ENCODE measurements at places on chromosomes 13 and 19.
A peak's percentile ranks its signal among the peaks of the same experiment; 100 is the strongest.

GRCh38 chr13:89940383-89940782 is 1407.1 kb upstream of the MIR17HG start:
- no peak for DNase-seq

GRCh38 chr13:44540761-44541434 is 35.2 kb downstream of the TSC22D1 start:
- no peak for DNase-seq

DNA sequence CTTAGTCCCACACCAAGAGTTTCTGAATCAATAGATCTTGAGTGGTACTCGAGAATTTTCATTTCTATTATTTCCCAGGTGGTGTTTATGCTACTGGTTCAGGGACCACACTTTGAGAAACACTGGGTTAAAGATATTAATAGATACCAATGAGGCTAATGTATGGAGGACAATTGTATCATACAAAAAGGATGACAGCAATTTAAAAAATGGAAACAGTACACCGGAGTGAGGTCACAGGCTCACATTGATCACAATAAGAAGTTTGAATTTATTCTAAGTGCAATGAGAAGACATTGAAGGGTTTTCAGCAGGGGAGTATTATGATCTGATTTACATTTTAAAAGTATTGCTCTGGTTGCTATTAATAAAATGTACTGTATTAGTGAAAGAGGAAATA is 488.3 kb downstream of the PCDH17 start:
- no peak for DNase-seq

DNA sequence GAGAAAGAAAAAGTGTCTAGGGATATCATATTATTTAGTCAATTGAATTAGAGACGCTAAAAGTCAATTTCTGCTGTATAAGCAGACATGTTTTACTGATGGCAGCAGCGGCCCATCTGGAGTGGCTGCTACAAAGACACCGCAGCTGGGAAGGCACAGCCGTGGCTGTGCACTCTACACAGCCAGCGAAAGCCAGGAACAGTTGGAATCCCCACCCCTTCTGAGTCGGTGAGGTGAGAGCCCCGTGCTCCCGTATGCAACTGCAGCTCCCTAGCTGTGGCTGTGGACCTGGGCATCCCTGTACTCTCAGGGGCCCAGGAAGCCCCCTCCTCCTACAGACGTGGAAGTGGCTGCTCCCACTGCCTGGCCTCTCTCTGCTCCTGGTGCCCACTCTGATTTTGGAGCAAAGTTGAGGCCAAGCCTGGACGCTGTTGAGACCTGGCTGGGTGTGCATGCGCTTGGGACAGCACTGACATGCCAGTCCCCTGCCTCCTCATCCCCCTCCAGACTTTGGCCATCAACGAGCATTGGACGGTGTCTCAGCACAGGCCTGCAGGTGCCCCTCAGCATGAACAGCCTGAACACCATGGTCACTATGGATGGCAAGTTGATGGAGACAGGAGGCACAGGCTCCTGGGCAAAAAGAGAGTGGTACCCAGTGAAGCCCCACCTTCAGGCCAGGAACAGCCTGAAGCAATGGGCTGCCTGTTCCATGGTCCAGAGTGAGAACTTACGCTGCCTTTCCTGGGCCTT is 944.0 kb upstream of the MIR17HG start:
- DNase-seq: no peak

GRCh38 chr19:10920781-10921180 is 7.7 kb downstream of the YIPF2 start:
- no peak for DNase-seq

DNA sequence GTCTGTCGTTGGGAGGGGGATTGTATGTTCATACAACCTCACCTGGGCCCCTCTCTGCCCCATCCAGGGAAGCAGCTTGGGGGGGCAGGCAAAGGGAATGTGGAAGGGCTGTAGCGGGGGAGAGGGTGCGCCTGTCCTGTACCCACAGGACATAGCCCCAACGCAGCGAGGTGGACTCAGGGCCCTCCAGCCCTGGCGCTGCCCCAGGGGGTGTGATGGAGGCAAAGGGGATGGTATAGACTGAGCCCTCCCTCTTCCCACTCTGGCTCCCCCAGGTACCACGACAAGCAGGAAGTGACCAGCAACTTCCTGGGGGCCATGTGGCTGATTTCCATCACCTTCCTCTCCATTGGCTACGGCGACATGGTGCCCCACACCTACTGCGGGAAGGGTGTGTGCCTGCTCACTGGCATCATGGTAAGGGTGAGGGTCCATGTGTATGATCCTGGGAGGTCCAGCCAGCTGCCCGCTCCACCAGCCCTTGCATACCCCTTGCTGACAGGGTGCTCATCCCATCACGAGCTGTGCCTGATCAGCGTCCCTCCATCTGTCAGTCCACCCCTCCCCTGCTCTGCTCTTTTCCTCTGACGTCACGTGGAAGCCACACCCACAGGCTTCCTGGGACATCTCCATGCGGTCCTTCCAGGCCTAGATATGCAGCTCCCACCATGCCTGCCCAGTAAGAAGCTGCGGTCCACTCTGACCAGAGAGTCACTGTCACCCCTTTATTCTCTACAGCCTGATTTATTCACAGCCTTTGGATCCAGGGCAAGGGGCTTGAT is 18.3 kb downstream of the KCNN1 start:
- no peak for DNase-seq

DNA sequence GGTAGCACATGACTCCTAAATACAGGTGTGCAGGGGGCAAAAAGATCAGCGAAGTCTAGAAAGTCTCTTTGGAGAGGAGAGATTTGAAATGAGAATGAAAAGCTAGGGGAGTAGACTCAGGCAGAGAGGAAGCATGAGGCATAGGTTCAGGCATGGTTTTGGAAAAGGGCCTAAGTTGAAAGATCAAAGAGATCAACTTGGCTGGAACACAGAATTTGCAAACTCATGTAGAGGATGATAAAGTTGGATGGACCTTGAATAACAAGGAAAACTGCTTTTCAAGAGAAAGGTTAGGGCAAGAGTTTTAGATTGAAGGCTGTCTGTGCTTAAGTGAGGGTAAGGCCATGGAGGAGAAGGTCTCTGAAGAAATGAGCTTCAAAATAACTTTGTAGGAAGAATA is 47.4 kb upstream of the UBAC2 start:
- no peak for DNase-seq

DNA sequence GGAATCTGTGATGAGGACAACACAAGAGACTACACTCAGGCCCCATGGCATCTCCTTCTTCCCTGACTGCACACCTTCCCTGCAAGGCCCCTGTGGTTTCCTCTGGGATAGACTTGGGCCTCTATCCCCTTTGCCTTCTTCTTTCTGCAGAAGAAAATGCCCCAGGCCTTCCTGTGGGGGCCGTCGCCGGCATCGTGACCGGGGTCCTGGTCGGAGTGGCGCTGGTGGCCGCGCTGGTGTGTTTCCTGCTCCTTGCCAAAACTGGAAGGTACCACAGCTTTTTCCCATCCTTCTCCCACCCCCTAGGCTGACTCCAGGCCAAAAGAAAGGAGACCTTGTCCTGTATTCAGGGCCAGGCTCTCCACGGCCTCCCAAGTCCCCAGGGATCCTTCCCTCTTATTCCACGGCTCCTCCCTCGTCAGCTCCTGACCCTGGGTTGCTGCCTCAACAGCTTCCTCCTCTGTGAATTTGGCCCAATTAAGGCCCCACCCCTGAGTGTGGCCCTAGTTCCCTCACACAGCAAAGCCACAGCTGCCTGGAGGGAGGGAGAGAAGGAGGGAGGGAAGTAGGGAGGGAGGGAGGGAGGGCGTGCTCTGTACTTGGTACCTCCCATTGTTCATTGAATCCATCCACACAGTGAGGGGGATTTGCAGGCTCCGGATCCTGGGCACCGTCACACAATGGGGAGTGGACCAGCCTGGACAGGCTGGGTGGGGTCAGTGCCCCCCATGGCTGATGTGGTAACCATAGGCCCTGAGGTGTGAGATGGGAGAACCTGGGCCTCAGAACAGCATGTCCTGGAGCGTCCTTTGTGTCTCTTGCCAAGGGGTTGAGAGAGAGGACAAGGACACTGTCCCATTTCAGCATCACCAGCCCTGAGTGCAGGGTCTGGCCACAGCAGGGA is 12.5 kb downstream of the CEACAM3 start:
- DNase-seq: no peak

DNA sequence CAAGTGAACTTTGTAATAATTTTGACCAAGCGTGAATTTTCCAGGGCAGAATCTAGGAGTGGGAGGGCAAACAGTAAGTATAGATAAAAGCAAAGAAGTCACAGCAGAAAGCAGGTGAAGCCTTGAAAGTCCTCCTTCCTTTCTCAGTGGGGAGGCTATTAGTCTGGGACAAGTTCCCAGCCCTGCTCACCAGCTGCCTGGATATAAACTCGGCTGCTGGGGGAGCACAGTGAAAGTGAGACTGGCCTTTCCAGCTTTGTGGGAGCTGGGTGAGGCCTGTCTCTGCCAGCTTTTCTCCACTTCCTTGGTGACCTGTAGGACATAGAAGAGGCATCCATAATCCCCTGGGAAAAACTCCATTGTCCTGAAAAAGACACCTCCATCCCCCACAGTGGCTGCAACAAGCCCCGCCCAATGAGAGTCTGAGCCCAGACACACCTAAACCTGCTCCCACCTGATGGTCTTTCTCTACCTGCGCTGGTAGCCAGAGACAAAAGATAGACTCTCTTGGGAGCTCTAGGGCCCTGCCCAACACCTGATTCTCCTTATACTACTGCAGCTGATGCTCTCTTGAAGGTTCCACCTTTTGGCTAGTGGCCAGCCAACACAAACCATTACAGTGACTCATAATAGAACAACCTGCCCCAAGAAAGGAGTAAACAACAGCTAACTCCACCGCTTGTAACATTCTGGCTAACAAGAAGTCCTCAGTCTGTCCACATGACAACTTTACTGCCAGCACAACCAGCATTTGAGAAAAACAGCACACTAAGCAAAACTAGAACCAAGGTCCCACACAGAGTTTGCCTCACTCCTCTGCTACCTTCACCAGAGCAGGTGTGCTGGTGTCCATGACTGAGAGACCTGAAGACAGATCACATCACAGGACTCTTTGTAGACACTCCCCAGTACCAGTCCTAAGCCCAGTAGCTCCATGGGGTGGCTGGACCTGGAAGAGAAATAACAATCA is 252.2 kb upstream of the SLITRK6 start:
- no peak for DNase-seq

- no peak for DNase-seq
Observed at GRCh38 chr19:29292153-29292552, 79.2 kb upstream of the UQCRFS1 start.

GRCh38 chr19:50263176-50263575 is 59.8 kb downstream of the MYH14 start:
- no peak for DNase-seq

- DNase-seq: no peak
Observed at GRCh38 chr13:39186205-39186875, 148.1 kb downstream of the NHLRC3 start.

DNA sequence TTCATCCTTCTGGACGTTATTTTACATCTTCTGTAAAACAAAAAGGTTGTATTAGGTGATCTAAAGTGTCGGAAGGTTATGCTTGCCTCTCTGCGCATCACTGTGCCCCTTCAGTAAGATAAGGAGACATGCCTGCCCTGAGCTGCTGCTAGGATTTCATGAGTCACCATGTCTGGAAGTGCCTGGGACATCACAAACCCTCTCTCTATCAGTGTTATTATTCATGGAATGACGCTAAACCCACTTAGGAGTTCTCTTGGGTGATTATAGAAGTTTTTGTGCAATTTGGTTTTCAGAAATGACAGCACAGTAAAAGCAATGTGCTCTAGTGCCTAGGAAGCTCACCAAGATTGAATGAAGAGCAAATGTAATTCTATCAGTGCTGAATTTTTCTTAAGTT is 617.7 kb downstream of the DCT start:
- no peak for DNase-seq

DNA sequence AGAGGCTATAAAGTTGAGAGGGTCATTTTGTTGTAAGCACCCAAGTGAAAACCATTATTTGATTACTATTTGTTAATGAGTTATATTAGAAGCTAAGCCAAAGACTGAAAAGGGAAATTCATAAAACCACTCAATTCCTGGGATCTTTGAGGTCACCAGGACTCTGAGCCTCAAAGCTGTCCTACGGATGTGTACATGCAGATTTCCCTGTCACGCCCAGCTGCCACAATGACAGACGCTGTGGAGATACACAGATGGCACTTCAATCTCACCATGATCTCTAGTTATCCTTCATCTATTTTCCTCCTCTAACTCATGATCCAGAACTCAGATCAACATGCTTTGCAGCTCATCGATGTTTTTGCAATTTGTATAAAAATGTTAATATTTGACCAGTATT is 403.5 kb upstream of the MIR17HG start:
- DNase-seq: no peak

- DNase-seq: no peak
Observed at GRCh38 chr13:21077076-21077787, 15.8 kb upstream of the LATS2 start.

DNA sequence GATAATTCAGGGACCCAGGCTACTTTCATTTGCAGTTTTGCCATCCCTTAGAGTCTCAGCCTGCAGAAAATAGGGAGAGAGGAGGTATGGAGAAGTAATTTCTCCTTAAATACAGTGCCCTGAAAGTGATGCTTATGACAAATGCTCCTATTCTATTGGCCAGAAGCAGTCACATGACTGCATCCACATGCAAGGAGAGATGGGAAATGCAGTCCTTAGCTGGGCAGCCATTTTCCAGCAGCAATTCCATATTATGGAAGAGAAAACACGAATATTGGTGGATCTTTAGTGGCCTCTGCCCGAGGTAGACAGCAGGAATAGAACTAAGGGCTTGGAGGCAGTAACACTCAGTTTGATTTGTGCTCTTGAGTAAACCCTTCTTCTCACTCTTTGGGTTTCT is 39.4 kb downstream of the VAV1 start:
- DNase-seq: no peak

- DNase-seq: peak; percentile 82
Observed at GRCh38 chr19:42386974-42387707, 3.0 kb downstream of the CNFN start.

DNA sequence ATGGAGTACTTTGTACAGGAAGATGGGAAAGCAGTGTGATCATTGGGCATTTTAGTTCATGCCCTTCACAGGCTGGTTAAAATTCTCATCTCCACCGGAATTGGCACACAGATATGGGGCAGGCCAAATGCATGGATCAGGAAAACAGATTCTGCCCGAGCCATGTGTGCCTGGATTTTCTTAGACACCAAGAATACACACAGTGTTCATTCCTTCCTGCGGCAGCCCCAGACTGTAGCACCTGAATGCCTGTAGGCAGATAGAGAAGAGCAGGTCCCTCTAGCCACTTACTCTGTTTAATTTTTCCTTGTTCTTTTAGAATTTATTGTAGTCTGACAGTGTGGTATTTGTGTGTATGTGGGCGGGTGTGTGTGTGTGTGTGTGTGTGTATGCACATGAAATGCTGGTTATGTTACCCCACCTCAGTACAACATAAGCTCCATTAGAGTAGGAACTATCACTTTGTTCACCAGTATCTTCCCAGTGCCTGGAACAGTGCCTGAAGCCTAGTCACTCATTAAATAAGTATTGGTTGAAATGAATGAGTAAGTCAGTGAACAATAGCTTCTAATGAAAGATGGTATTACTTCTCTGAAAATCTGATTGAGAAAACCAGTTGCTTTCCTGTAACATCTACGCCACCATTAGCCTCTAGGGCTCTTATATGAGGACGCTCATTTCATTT is 41.7 kb downstream of the FRY start:
- DNase-seq: no peak

Measured in nephron progenitor cell (in vitro differentiated cells).